ENCODE measurements at places on chromosomes 12 and 14.

DNA sequence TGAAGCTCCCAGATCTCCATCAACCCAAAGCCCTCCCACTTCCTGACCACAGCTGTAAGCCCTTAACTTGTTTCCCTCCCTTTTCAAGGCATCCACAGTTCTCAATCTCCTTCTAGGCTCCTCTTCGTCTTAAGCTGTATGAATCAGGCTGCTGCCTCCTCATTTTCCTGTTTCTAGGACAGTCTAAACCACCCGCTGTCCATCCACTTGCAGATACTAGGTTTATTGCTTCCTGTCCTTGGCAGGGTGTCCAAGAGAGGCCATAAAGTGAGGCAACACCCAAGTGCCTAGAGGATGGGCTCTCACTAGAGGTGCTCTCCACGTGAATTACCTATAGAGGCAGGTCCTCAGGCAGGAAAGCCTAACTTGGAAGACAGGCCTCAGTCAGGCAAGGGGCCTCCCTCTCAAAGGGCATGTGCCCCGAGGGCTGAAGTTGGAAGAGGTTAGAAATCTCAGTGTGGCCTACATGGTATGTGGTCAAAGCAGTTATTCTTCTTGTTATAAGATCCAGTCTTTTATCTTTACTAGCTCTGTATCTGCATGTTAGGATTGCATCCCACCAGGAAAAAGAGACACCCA, 8.8 kb upstream of the TMEM106C start:
- no peak for DNase-seq

- DNase-seq = no peak
Measured at GRCh38 chr14:75295491-75296345, 17.1 kb downstream of the FOS start.

DNA sequence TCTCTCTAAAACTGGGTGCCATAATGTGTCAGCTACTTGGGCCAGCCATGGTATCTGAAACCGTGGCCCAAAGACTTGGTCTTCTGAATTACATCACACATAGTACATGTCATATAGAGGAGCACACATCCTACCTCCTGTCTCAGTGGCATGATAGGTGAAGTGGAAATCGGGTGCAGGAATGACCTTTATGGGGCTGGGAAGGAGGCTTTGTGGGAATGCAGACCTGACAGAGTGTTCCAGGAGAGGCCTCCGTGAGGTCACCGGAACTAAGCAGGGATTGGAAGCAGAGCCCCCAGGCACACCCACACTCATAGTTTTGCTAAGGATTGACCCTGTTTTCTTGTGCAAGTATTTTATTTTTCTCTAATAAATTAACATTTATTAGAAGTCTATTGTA, 82.6 kb downstream of the NTF3 start:
- no peak for DNase-seq

GRCh38 chr12:85253853-85254252, 26.2 kb upstream of the ALX1 start:
- DNase-seq = no peak

GRCh38 chr14:92160619-92161018, 38.9 kb downstream of the CPSF2 start:
- DNase-seq = no peak

- DNase-seq = no peak
Measured at GRCh38 chr14:74486164-74486563, 6.9 kb downstream of the NPC2 start.

- no peak for DNase-seq
Measured at GRCh38 chr12:118357257-118358007, 15.3 kb downstream of the TAOK3 start.

DNA sequence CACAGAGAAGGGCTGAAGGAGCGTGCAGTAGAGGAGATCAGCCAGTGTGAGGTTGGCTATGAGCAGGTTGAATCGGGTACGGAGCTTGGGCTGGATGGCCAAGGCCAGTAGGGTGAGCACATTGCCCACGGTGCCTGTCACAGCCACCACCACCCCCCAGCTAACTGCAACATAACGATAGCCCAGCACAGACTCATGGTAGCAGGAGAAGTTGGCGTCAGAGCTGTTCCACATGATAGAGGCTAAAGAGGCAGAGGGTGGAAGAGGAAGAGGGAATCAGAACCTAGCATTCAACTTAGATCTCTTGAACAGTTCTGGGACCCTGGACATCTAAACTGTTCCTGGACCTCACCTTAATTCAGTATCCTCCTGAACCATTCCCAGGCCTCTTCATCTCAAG, 668 bp downstream of the GPR84 start:
- no peak for DNase-seq

GRCh38 chr12:96810057-96810456, 97.0 kb upstream of the NEDD1 start:
- DNase-seq = no peak

DNA sequence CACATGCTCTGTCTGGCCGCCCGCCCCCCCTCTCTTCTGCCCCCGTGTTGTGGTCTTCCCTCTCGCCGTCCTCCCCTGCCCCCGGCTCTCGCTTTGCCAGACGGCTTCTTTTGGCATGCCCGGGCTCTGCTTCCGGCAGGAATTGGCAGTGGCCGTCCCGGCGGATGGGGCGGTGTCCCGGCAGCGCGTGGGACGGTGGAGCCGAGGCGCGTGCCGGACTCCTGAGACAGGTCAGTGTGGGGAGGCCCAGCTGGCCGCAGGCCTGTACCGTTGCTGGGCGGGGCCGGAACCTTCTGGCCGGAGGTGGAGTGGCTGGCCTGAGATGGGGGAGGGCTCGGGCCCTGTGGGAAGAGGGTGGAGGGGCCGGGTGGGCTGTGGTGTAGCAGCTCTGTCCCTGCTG, 17.1 kb downstream of the KIF26A start:
- DNase-seq = no peak

GRCh38 chr12:39622306-39622705, 2.7 kb upstream of the ABCD2 start:
- DNase-seq = no peak

DNA sequence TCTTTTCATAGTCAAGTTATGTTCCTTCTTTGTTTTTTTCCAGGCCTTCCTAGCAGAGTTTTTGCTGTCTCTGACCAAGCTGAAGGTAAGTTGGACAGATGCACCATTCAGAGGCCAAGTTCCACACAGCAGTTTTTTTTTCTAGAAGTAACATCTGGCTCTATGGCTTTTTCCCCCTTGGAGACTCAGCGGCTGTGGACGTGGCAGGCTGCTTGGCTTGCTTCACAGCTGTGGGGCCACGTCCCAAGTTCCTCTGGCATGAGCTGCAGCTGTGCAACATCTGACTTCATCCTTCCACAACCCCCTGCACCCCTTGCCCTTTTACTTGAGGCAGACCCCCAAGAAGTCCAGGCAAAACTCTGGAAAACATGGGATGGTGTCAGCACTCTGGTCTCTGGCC, 24.2 kb upstream of the RHOJ start:
- no peak for DNase-seq

GRCh38 chr12:120200364-120200800, 529 bp downstream of the RPLP0 start:
- DNase-seq = no peak

DNA sequence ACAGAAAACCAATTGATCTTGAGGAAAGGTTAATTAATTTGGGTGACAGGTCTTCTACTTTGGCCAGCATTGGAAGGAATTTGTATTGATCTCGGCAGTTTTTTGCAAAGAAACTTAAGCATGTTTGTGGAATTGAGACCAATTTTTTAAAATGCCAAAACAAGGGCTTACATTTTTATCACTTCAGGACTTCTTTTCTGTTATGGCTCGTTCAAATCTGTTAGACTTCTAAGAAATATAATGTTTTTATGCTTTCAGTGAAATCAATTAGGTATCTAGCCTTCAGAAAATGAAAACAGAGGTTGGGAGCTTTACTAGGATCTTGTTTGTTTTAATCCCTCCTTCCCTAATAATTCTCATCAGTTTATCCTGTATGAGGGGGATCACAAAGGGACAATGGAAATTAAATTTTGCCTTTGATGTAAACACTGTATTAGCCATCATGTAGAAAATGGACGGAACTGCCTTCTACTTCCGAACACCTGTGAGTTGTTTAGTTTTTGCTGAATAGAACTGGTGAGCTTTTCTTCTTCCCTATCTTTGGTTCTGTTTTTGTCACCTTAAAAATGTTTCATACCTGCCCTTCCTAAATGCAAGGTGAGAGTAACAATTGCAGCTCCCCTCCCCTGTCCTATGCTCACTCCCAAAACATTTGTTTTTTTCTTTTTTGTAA, 7.8 kb downstream of the FOXA1 start:
- no peak for DNase-seq

DNA sequence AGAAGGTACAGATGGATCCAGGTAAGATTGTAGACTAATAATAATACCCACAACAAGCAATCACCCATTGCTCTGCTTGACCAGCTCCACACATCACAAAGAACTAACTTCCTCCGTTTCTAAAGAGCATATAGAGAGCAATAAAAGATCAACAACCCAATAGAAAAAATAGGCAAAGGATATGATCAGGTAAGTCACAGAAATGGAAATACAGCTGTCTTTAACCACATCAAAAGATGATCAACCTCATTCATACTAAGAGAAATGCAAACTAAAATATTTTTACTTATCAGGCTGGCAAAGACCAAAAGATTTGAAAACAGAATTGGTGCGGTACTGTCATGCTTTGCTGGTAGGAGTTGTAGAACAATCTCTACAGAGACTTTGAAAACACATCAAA, 8.9 kb downstream of the C2CD5 start:
- no peak for DNase-seq

- DNase-seq = no peak
Measured at GRCh38 chr12:9404031-9404430, 195.8 kb upstream of the PZP start.

GRCh38 chr14:23171222-23171975, 12.1 kb downstream of the SLC7A8 start:
- DNase-seq = no peak

DNA sequence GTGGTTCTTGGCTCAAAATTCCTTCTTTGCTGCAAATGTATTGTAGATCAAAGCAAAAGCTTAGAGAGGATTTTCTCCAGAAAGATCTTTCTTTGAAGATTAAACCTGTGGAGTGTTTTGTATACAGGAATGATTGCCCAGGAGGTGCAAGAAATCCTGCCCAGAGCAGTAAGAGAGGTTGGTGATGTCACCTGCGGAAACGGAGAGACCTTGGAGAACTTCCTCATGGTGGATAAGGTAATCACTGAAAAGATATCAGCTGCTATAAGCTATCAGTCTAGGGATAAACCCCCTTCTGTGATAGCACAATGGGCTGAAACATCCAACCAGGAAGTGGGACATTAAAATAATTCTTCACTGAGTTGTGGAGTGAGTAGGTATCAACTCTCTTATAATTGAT, 85.7 kb downstream of the MYRFL start:
- no peak for DNase-seq
